ENCODE measurements at places on chromosomes 12 and 14.

- DNase-seq = no peak
These were observed 2.2 kb upstream of the FBXO33 start for GRCh38 chr14:39434401-39434800.

- DNase-seq = no peak
These were observed 24.9 kb upstream of the TMED2 start for GRCh38 chr12:123559468-123559867.

DNA sequence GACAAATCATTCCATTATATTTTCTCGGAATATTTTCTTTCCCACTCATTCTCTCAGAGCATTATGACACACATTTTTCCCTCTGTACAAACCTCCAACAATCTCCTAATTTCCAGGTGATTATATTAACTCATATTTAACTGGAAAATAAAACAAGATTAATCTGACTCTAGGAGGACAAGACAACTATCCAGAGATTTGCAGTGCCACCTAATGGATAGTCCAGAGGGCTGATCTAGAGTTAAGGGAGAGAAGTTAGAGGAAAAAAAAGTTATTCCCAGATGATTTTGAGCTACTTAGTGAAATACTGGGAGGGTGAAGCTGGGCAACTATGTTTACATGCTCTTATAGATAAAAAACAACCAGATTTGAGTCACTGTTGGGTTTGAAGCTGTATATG, 161.7 kb downstream of the ALX1 start:
- no peak for DNase-seq

DNA sequence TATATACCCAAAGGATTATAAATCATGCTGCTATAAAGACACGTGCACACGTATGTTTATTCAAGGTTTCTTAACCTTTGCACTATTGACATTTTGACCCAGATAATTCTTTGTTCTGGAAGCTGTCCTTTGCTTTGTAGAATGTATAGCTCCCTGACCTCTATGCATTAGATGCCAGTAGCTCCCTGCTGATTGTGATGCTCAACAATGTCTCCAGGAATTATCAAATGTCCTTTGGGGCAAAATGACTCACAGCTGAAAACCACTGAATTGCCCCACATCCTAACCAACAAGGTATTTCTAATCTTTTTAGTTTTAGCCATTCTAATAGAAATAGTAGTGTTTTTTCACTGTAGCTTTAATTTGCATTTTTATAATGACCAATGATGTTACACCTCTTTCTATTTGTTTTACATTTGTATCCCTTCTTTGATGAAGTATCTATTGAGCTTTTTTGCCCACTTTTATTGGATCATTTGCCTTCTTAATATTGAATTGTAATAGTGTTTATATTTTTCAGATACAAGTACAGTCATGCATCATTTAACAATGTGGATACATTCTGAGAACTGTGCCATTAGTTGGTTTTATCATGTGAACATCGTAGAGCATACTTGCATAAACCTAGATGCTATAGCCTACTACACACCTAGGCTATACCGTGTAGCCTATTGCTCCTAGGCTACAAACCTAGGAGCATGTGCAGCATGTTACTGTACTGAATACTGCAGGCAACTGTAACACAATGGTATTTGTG, 10.4 kb upstream of the NOPCHAP1 start:
- no peak for DNase-seq

DNA sequence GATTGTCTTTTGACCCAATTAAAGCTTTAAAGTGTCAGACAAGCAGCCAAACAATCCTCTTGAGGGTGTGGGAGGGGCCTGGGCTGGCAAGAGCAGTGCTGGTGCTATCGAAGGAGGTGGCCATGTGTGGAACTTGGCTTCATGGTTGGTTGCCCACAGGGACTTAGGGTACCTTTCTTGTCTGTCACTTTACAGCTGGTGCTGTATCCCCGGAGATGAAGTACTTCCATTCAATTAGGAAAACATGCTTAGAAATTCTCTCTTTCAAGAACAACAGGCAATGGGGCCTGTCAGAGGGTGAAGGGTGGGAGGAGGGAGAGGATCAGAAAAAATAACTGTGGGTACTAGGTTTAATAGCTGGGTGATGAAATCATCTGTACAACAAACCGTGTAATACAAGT, 86.5 kb downstream of the DAAM1 start:
- no peak for DNase-seq

- peak; percentile 71 for DNase-seq
These were observed 17.4 kb upstream of the GALNT16 start for GRCh38 chr14:69242311-69243224.

DNA sequence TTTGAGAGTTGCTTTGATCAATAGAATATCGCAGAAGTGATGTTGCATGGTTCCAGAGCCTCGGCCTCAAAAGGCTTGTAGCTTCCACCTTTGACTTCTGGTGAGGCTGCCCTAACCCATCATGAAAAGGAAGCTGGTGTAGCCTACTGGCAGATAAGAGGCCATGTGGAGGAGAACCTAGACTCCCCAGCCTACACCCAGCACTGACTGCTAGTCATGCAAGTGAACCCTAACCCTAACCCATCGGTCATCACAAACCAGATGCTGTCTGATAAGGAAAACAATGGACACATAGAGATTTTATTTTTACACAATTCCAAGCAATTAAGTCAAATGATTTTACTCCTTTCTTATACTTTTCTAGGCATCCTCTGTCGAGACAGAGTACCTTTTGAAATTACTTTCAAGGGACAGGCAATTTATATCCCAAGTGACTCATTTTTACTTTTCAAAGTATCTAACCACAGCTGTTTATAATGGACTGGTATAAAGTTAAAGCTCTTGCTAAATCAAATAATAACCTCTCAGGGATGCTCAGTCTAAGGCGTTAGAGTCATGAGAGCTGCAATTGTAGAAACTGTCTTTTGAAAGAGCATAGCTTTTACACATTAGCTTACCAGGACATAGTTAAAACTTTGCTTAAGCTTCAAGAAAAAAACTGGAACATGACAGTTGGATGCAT, 17.6 kb downstream of the PTPRB start:
- no peak for DNase-seq

DNA sequence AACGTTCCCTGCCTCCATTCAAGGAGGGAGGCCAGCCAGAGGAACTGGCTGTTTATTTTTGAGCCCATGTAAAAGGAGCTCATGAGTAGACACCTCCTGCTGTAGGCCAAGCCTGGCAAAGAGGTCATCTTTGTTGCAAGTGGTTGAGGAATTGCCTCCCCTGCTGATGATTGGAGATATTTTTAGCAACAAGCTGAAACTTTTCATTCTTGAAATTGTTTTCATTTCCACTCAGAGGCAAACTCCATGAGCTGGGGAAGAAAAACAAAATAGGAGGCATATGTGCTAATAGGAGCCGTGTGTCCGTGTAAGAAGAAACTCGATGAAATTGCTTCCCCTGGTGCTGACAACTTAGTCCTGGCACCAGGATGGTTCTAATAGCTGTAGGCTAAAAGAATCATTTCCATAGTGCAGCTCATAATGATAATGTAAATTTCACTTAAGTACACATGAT, 440.1 kb upstream of the FAR2 start:
- no peak for DNase-seq

- DNase-seq = no peak
These were observed 5.8 kb upstream of the TNFRSF1A start for GRCh38 chr12:6347367-6348338.

DNA sequence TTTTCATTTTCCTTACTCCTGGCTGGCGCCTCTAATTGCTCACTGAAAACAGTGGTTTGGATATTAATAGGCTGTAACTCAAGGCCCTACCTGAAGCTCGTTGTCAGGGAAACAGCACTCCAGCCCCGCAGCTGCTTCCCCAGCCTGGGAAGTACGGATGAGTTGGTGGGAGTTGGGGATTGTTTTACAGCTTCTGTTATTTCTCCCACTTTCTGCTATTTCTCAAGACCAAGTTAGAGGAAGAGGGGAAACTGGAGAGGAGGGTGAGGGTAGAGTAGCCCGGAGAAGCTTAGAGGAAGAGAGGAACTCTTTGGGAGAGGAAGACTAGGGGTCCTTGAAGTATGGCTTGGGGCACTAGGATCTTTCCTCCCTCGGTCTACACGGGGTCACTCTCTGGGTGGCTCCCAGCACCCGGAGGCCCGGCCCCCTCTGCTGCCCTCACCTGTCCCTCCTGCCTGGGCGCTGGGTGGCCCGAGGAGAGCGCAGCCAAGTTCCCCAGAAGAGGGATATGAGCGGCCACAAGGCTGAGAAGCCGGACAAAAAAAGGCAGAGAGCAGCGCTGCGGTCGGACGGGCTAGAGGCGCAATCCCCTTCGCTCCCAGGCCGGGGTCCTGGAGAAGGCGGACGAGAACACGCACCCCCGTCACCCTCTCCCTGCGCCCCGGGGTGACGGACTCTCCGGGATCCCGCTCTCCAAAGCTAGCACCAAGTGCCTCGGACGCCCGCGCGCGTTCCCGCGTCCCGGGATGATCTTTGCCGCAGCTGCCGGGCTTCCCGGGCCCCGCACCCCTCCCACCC, 671 bp downstream of the SPTB start:
- no peak for DNase-seq

- peak; percentile 84 for DNase-seq
These were observed 183.6 kb upstream of the PRMT8 start for GRCh38 chr12:3307389-3307788.

DNA sequence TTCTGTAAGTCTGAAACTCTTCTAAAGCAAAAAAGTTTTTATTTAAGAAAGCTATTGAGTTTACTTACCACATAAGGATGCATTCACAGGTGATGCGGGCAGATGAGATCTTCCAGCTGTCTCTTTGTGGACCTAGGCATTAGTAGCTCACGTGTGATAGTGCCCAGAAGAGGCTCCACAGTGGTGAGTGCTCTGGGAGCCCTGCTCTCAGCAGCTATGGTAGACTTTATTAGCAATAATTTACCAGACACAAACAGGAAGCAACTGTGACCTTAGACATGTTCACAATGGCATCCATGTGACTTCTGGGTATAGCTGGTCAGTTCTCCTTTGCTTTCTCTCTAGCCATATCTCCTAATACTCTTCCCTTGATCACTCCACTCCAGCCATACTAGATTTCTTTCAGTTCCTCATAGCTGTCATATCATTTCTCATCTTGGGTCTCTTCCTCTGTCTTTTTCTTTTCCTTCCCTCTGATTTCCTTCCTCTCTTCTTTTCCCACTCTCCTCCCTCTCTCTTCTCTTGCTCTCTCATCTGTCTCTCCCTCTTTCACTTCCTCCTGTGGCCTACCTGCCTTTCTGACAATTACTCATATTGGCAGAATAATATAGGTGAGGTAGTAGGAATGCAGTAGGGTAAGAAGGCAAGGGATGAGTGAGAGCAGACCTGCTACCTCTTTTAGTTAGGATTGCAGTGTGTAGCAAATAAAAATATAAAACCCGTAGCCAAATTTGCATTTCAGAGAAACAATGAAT, 75.2 kb upstream of the SCAF11 start:
- no peak for DNase-seq

All from right forelimb (tissue), 1 donor.